H9 (cell line): ENCODE measurements at places on chromosomes 7 and 10. TPM values are rescaled to one million over a fixed set of nuclear protein-coding genes. Genes with fewer than 3 reads are reported as not detected.

- no peak for DNase-seq
Measured at GRCh38 chr7:149779502-149779805, 6.1 kb upstream of the ZNF467 start.

GRCh38 chr10:6607182-6607581 is 27.1 kb upstream of the PRKCQ start:
- no peak for DNase-seq

DNA sequence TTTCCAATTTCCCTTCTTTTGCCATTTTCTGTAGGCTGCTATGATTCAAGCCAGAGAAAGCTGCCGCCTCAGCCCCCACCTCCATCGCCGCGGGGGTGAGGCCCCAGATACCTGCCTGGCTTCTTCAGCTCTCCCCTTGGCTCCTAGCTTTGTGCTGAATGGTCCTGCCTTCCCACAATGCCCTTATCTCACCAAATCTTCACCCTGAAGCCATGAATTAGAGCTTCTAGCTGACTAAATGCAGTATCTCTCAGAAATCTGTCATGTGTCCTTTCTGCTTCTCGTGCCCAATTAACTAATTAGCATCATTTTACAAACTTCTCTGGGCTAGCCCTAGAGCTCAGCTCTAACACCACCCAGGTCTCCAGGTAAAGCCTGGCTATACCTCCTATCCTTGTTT is 32.2 kb upstream of the GPNMB start:
- DNase-seq: no peak

DNA sequence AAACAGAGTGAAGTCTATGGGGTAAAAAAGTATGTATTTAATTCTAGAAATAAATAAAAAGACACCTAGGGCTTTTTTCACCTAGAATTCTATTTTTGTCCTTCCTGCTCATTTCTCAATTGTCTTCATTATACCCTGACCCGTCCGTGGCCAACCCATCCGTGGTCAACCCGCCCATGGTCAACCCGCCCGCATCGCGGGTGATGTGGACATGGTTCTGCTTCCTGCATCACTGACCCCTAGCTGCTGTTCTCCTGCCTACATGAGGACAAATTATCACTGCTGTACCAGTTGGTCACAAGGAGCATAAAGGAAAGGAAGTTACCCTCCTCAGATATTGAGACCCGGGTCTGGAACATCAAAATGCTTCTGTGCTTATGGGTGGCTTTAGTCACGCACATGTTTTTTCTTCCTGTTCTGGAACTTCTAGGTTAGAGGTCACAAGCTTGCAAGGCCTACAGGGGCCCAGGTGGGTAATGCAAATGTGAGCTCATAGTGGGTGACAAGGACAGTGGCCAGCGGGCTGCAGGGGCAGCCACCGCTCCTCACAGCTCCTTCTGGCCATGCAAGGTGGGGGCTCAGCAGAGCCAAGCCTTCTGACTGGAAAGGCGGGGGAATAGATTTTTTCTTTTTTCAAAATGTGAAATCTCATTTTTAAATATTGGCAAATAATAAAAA is 15.5 kb downstream of the CAMK2G start:
- DNase-seq: no peak

Gene CLCN1
- total RNA-seq: 0.11 and 0.13 TPM in 2 replicates

Gene GHRHR
- total RNA-seq: 5.9 and 7.4 TPM in 2 replicates

GRCh38 chr7:79211724-79212123 is 241.7 kb downstream of the MAGI2 start:
- no peak for DNase-seq
